ENCODE measurements at places on chromosomes 4 and X.

- DNase-seq: no peak
These were observed 1368.2 kb downstream of the STIM2 start for GRCh38 chr4:28228561-28229491.

GRCh38 chr4:6893449-6894085, 16.1 kb upstream of the TBC1D14 start:
- DNase-seq: no peak

- DNase-seq: no peak
These were observed 25.1 kb downstream of the DDX60 start for GRCh38 chr4:168293386-168293975.

DNA sequence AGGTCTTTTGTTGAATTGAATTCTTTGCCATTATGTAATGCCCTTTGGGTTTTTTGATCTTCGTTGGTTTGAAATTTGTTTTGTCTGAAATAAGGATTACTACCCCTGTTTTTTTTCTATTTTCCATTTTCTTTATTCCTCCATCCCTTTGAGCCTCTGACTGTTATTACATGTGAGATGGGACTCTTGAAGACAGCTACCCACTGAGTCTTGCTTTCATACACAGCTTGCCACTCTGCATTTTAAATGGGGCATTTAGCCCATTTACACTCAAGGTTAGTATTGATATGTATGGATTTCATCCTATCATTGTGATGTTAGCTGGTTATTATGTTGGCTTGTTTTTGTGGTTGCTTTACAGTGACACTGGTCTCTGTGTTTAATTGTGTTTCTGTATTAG, 736.2 kb upstream of the GRID2 start:
- DNase-seq: no peak

GRCh38 chr4:5804656-5805055, 88.2 kb downstream of the CRMP1 start:
- no peak for DNase-seq
